Cerebellar cortex (tissue), 1 donor: ENCODE measurements at places on chromosomes 3 and 15.

- DNase-seq = no peak
These were observed 165.4 kb downstream of the SV2B start for GRCh38 chr15:91265416-91265940.

DNA sequence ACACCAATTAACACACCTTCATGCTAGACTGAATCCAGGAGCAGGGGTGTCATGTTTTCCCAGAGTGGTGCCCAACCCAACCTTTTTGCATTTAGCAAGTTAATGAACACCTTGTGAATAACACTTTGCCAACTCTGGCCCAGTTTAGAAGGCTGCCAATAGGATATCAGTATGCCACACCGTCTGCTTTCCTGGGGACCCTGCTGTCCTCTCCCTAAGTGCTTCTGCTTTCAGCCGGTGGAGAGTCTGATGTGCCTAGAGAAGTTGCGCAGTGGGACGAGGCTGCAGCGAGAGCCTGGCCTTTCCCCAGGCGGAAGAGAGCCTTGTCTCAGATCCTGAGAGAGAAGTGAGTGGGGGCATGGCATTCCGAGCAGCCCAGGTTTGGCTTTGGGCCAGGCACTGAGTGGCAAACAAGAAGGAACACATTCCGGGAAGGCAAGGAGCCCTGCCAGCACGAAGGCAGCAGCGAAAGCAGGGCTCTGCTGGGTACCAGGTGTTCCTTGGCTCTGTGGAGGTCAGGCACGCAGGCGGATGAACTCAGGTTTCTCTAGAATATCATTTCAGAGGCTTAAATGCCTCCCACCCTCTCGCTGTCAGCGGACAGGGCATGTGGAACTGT lies 36.9 kb downstream of the SENP8 start:
- peak; percentile 75 for DNase-seq

GRCh38 chr15:28078191-28078719 lies 20.9 kb downstream of the OCA2 start:
- DNase-seq = no peak

GRCh38 chr3:190120269-190121060 lies at the start of gene P3H2:
Gene P3H2, minus strand, starts transcription at chr3:190120897. Its CDS starts 166 bp downstream, at chr3:190120731.
- DNase-seq = peak; percentile 75

- no peak for DNase-seq
These were observed 33.7 kb downstream of the CORO2B start for GRCh38 chr15:68612503-68612902.

DNA sequence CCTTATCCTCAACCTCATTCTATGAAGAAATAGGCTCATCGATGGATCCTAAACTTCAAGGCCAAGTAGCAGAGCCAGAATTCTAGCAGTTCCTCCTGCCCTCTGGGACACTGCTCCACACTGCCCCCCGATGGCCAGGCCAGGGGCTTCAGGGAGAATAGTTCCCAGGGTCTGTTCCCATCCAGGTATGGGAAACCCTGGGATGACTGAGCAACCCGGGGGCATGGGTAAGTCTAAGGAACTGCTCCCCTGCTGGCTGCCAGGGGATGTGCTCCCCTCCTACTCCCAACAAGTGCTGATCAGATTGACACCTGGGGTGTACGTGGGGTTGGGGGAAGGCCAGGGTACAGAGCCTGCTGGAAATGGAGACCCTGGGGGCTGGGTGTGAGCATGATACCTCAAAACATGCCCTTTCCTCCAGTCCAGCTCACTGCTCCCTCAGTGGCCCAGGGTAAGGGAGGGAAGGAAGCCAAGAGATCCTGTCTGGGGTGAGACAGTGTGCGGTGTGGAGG lies 7.6 kb downstream of the ULK3 start:
- DNase-seq = peak; percentile 72

DNA sequence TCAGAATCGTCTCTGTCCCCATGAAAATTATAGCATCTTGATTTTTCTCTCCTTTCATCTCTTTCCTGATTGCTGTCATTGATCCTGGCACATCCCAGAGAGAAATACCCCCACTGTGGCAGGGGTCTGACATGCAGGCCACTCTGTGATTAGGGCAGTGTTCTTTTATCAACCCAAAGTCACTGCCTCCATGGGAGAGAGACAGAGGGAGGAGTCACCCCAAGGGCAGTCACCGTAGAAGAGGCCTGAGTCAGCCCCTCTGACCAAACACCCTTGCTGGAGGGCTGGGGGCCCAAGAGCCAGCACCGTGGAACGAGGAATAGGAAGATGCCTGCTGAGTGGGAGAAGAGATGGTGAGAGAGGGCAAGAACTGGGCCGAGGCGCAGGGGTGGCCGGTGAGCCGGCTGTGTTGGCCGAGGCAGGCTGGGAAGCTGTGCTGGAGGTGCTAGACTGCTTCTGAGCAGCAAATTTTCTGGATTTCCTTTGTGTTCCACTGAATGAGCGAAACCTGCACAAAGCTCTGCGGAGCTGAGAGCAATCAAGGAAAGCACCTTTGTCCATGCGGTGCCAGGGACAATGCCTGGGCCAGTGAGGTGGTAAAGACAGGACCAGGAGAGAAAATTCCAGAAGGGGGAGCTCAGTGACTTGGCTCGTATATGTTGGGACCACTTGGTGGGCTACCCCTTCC lies 103.8 kb downstream of the ADCY5 start:
- DNase-seq = no peak

- no peak for DNase-seq
These were observed 56.0 kb downstream of the FGD5 start for GRCh38 chr3:14874784-14875183.

DNA sequence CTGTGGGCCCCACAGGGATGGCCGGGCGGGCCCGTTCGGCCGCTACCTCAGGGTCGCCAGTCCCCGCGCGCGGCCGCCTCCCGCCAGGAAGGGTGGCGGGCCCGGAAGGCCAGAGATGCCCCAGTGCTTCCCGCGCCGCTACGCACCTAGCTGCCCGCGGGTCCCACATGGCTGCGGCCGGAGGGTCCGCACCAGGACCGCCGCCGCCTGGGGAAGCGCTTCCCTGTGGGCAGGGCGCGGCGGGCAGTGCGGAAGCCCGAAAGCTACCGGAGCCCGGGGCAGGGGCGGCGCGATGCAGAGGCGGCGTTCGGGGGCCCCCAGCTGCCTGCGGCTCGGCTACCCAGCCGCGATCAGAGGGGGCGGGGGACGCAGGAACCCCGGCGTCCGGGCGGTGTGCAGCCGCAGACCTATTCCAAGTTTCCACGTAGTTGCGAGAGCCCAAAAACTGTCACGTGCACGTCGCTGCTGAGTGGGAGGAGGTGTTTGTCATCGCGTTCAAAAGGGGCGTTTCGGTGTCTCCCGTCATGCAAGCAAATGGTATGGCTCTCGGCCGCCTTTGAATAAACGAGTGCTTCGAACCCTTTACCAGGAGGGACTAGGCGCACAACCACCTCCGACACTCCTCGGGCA lies at the start of gene TRANK1:
Gene TRANK1, minus strand, starts transcription at position 414 of the 630 bp plus-strand sequence. Its CDS starts 245 bp downstream, at position 169.
- DNase-seq = peak; percentile 76

DNA sequence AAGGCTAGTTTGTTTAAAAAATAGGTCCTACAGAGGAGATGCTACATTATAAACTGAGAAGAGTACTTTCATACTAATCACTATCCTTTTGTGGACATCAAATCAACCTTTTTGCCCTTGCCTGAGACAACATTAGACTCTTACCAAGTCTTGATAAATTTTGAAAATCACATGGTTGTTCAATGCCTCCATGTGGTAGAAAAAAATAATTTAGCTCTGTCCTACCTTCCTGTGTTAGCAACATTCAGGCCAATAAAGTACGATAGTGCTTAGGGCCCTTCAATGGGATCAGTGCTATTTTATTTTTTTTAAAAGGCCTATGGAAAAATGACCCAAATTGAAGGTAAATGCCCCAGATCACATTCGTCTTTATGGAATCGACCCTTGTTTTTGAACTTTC lies 5.0 kb upstream of the UBE2E1 start:
- peak; percentile 67 for DNase-seq

- no peak for DNase-seq
These were observed 404.3 kb downstream of the AGBL1 start for GRCh38 chr15:86483936-86484335.
